NCI-H510A (cell line): ENCODE measurements at places on chromosomes 3 and 15.

DNA sequence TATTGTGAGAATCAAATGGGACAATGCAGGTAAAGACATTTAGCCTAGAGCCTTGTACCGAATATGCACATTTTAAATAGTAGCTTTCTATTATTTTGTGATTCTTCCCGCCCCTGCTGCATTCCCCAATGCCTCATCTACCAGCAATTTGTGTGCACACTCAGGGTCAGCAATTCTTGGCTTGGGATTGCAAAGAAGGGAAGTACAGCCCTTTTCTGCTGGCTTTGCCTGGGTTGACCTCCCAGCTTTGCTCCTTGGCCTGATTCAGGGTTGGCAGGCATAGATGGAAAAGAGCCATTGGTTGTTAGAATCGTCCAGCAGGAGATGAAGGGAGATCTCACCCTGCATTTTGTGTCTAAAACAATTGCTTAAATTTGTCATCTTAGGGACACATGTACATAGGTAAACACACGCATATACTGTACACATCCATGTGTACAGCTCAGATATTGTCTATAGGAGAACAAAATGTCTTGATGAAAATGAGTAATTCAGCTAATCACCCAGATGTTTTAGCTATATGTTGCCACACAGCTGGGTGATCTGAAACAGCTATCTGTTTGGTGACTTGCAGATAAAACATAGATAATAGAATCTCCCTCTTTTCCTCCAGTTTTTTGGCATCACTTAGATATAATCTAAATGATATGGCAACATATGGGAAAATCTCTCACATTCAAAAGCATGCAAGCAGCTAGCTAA is 340.9 kb upstream of the TBL1XR1 start:
- DNase-seq: no peak

GRCh38 chr3:105459566-105460290 is 93.0 kb downstream of the ALCAM start:
- no peak for DNase-seq

DNA sequence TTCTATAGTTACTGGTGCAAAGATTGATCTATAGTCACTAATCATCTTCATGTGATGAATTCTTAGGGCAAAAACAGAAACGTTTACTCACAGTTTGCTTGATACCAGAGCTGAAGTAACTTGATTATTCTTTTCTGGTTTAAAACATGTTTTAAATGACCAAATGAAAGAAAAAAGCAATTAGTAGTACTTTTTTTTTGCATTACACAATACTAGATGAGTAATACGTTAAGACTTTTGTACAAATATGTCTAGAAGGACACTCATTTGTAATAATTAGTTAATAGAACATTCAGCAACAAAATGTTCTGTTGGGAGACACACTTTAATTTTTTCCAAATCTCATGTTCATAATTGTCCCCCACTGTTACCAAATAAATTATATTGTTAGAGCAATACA is 523.2 kb downstream of the SOX2 start:
- no peak for DNase-seq

GRCh38 chr3:99499235-99500158 is 138.9 kb upstream of the COL8A1 start:
- no peak for DNase-seq

DNA sequence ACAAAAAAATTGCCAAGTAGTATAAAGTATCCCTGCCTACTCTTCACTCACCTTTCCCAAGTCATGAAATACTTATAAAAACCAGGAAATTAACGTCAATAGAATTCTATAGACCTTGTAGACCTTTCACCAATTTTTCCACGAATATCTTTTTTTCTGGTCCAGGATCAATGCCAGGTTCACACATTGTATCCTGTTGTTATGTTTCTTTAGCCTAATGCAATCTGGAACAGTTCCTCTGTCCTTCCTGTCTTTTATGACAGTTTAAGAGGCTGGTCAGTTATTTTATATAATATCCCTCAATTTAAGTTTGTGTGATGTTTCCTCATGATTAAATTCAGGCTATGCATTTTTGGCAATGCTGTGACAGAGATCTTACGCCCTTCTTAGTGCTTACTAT is 63.2 kb upstream of the MAGI1 start:
- no peak for DNase-seq

DNA sequence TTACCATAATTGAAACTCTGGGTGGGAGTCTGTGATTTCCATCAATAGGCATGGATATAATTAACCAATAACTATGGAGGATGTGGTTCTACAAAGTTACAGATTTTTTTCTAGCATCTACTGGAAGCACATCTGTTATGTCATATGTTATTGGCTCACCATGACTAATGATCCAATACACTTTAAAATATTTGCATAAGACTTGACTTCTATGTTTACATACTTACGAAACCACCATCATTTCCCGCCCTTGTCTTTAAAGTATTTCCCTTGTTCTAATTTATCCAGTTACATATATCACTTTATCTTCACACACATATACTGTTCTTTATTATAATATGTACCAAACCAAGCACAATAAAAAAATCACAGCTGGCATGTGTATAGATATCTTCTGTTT is 380.3 kb upstream of the CBLB start:
- DNase-seq: no peak

DNA sequence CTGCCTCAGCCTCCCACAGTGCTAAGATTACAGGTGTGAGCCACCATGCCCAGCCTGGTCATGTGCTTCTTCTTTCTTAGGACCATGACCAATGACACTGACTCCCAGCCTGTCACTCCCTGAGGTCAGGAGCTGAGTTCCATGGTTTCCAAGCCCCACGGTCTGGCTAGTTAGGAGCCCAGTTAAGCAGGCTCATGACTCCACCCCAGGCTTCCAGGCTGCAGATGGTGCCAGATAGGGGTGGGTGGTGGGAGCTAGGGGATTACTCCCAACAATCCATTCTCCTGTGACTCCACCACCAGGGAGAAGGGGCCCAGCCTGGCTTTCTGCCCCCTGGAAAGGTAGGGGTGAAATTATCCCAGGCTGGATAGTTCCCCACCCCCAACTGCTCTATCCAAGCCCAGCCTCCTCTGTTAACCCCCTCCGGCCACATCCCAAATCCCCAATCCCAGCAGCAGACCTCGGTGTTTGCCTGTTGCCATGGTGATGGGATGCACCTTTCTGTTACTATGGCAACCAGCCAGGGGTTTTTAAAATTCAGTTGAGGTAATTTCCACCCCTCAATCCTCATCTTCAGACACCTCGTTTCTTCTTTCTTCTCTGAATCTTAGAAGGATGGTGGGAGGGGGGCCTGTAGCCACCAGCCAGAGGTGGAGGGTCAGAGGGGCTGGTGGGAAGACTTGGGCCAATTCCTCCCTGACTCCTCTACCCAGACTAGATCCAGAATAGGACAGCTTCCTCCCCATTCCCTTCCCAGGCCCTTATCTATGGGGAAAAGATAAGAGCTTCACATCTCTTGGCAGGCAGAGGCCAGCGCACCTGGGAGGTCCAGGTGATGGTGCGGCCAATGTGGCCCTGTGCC is 22.5 kb upstream of the SEMA3F start:
- no peak for DNase-seq

DNA sequence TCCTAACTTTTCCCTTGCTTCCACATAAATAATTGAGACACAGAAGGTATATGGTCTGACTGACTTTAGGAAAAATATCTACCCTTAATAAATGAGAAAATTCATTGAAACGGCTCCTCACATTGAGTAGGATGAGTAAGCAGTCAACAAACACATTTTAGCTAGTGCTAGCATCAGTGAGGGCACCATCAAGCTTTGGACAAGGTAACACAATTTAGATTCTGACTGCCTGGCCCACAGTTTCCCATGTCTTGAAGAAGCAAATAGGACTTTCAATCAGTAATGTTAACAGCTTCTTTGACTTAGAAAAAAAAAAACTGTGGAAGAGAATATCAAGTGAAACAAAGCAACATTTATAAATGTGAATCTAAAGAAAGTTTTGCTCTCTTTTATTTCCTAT is 70.1 kb upstream of the MBNL1 start:
- no peak for DNase-seq
